ENCODE measurements at places on chromosomes 6 and 20. TPM values are rescaled to one million over a fixed set of nuclear protein-coding genes. Genes with fewer than 3 reads are reported as not detected.

DNA sequence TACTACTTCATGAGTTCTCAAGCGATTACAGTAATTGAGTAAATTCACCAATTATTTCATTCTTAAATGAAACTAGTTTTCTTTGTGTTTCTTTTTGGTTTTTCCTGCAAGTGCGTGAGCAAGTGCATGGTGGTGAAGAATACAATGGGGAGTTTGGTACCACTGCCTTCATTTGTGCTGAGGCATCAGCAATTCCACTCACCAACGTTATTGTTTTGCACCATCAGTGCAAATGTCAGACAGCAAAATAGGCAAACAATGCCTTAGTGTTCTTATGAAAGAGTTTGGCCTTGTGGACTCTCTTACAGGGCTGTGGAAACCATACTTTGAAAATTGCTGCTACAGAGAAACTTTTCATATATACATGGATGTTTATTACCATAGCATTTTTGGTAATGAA is 8.2 kb downstream of the CDH26 start:
- H3K4me1 ChIP-seq: no peaks in the 10 kb centered on the region
- no peaks in the 10 kb centered on the region for H3K36me3 ChIP-seq
- no peak for DNase-seq
- H3K27ac ChIP-seq: no peak overlapping the region

The STMND1 gene
- not detected for total RNA-seq

DNA sequence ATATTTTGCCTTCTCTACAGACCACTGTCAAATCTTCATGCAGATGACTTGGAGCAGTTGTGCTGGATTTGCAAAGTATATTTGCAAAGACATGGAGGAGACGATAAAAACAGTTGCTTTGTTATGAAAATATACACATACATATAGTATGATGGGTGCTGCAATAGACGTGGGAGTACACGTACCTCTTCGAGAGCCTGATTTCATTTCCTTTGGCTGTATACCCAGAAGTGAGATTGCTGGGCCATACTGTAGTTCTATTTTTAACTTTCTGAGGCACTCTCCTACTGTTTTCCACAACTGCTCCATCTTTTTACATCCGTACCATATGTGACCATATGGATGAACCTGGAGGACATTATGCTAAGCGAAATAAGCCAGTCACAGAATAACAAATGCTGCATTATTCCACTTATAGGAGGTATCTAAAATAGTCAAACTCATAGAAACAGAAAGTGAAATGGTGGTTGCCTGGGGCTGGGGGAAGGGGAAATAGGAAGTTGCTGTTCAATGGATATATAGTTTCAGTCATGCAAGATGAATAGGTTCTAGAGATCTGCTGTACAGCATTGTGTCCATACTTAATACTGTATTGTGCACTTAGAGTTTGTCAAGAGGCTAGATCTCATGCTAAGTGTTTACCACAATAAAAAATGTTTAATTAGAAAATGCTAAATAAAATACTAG is 223.8 kb downstream of the HAO1 start:
- no peak overlapping the region for H3K4me3 ChIP-seq
- no peaks in the 10 kb centered on the region for H3K36me3 ChIP-seq
- no peaks in the 10 kb centered on the region for H3K4me1 ChIP-seq
- DNase-seq: no peak

GRCh38 chr6:99093456-99094190 is 145.9 kb upstream of the FBXL4 start:
- no peak for DNase-seq
- H3K36me3 ChIP-seq: no peaks in the 10 kb centered on the region

DNA sequence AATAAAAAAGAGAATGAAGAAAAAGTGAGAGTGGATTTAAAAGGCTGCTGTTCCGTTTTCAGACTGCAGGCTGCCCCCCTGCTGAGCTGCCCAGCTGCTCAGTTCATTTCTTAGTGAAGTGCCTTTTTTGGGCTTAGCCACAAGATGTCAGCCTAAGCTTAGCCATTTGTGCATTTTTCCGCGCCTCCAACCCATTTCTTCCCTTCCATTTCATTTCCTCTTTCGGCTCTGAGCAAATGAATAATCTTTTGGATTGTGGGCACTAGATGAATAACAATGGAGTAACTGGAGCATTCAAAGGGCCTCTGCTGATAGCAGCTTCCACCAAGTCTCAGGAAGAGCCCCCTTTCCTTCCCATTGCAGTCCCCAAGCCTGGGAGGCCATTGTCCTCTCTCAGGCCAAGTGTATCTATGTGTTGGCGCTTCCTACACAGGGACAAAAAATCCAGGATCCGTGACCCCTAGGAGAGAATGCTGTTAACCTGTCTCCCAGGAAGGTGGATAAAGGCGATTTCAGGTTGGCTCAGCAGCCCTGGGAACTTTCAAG is 83.5 kb upstream of the SPTLC3 start:
- H3K36me3 ChIP-seq: no peaks in the 10 kb centered on the region
- peak; percentile 19 for DNase-seq
- no peak overlapping the region for H3K27ac ChIP-seq
- H3K4me1 ChIP-seq: no peaks in the 10 kb centered on the region

The FOXQ1 gene
- total RNA-seq: 0.42 TPM

The C20orf141 gene
- not detected for total RNA-seq

The NRSN1 gene
- not detected for total RNA-seq

DNA sequence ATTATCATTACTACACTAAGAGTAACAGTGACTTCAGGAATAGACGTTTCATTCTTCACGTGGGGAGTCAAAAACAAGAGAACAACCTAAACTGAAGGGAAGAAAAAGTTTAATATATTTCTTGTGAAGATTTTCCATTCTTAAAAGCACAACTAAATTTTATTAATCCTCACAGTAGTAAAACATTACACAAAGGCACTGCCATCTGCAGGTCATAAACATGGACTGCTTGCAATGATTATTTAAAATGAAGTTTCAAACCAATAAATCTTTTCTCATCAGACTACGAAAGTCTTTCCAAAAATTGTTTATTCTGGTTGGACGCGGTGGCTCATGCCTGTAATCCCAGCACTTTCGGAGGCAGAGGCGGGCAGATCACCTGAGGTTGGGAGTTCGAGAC is 2.6 kb downstream of the NCOA5 start:
- peaks cover 28% of the 10 kb centered on the region for H3K4me1 ChIP-seq
- no peaks in the 10 kb centered on the region for H3K27me3 ChIP-seq
- DNase-seq: no peak

DNA sequence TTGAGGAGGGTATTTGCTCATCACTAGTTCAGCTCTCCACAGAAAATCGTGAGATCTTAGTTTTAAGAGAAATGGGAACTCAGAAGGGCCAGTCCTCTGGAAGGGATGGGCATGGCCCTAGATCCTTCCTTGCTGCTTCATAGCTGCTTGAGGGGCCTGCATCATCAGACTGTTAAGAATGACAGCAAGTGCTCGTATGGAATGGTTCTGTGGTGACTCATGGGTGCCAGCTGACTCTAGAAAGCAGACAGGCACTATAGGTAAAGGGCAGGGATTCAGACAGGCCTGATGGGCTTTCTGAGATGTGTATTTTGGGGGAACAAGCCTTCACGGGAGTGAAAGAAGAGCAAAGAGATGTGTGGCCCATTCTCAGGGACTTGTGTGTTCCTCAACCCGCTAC is 90.8 kb downstream of the MYLK4 start:
- no peaks in the 10 kb centered on the region for H3K27me3 ChIP-seq
- H3K36me3 ChIP-seq: no peaks in the 10 kb centered on the region
- H3K4me3 ChIP-seq: no peak overlapping the region
- H3K4me1 ChIP-seq: peaks cover 15% of the 10 kb centered on the region
- H3K27ac ChIP-seq: no peak overlapping the region

The ESR1 gene
- total RNA-seq: 0.17 TPM

The FHL5 gene
- total RNA-seq: not detected

GRCh38 chr20:53926428-53927028 is 143.9 kb downstream of the BCAS1 start:
- no peak for DNase-seq
- H3K36me3 ChIP-seq: no peaks in the 10 kb centered on the region
- no peak overlapping the region for H3K27ac ChIP-seq
- H3K4me3 ChIP-seq: no peak overlapping the region
- no peaks in the 10 kb centered on the region for H3K4me1 ChIP-seq
- no peaks in the 10 kb centered on the region for H3K27me3 ChIP-seq

GRCh38 chr6:170023620-170024521 is 267.0 kb downstream of the DLL1 start:
- no peak for DNase-seq
- no peak overlapping the region for H3K27ac ChIP-seq

The ASIP gene
- total RNA-seq: not detected

DNA sequence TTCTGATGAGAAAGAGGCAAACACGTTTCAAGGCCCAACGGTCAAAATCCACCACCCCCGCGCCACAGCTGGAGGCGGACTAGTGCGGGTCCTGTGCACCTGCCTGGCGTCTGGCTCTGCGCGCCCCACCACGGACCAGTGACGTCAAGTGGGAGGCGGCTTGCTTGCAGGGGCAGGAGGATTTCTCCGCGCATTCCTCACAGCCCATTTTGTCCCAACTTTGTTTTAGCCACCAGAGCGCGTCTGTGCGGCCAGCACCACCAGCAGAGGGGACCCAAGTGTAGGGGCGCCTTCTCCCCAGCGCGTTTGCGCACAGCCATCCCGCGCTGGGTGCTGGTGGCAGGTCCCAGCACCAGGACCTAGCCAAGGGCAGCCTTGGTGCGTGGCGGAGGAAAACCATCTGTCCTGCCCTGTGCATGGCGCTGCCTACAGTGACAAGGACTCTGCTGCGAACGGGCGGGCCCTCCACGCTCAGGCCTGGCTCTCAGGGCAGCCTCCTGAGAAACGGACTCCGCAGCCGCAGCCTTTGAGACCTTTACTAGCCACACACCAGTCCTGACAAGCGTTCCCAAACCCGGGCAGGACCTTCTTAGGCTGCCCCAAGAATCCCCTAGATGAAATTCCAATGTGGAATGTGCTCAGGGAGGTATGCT is 194.8 kb upstream of the EXOC2 start:
- no peak overlapping the region for H3K4me3 ChIP-seq
- H3K27me3 ChIP-seq: no peaks in the 10 kb centered on the region
- no peak overlapping the region for H3K27ac ChIP-seq
- H3K4me1 ChIP-seq: no peaks in the 10 kb centered on the region
- DNase-seq: no peak

DNA sequence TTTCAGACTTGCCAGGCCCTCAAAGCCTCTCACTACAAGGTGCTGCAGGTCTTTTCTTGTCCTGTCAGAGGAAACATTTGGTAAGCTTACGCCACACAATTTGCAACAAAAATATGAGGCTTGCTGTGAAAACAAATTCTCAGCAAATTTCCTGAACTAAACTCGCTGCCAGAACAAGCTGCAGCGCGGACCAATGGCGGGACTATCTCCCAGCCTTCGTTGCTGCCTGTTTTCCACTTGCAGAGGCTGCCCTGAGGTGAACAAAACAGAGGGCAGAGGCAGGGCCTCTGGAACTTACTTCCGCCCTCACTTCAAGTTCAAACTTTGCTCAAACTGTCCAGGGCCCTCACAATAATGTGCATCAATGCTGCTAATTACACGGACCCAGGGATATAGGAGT is 12.4 kb downstream of the UQCC2 start:
- no peak overlapping the region for H3K4me3 ChIP-seq
- no peaks in the 10 kb centered on the region for H3K27me3 ChIP-seq
- no peak for DNase-seq

The BPIFB1 gene
- 0.17 TPM for total RNA-seq

The HTR1E gene
- total RNA-seq: not detected

DNA sequence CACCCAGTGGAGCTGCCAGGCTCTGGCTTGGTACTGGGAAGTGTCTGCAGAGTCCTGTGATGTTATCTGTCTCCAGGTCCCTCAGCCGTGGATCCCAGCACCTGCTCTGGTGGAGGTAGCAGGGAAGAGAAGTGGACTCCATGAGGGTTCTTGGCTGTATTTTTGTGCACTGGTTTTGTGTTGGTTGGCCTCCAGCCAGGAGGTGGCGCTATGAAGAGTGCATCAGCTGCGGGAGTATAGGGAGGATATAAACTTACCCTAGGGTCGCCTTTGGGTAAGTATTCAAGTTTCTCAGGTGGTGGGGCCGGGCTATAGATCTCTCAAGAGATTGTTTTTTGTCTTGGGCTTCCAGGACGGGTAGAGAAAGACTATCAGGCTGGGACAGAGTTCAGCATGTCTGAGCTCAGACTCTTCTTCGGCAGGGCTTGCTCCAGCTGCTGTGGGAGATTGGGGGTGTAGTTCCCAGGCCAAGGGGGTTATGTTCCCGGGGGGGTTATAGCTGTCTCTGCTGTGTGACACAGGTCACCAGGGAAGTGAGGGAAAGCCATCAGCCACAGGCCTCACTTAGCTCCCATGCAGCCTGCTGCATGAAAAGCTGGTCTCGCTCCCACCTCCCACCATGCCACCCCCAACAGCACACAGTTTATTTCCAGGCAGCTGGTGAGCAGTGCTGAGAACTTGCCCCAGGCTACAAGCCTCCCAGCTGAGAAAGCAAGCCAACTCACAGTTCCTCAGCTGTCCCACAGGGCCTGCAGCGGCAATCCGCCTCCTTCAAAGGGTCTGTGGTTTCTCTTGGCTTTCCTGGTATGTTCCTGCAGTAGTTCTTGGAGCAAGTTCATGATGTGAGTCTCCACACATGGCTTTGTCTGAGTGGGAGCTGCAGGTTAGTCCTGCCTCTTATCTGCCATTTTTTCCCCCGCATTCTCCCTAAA is 115.7 kb downstream of the AIG1 start:
- H3K27ac ChIP-seq: peak overlapping the region; percentile 15
- no peaks in the 10 kb centered on the region for H3K36me3 ChIP-seq
- peaks cover 13% of the 10 kb centered on the region for H3K4me1 ChIP-seq
- peak; percentile 19 for DNase-seq

The SLC17A1 gene
- total RNA-seq: not detected

DNA sequence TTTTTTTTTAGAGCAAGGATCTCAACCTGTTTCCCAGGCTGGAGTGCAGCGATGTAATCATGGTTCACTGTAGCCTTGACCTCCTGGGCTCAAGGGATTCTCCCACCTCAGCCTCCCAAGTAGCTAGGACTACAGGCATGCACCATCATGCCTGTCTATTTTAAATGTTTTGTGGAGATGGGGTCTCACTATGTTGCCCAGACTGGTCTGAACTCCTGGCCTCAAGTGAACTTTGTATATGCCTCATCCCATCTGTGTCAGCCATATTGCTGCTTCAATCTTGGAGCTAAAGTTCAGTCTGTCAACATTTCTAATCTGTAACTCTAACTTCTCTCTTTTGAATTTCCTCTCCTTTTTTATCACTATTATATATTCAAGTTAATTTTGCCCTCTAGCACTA is 54.3 kb downstream of the CD164 start:
- DNase-seq: no peak
- H3K4me3 ChIP-seq: no peak overlapping the region
- no peaks in the 10 kb centered on the region for H3K27me3 ChIP-seq
- no peak overlapping the region for H3K27ac ChIP-seq
- no peaks in the 10 kb centered on the region for H3K4me1 ChIP-seq

DNA sequence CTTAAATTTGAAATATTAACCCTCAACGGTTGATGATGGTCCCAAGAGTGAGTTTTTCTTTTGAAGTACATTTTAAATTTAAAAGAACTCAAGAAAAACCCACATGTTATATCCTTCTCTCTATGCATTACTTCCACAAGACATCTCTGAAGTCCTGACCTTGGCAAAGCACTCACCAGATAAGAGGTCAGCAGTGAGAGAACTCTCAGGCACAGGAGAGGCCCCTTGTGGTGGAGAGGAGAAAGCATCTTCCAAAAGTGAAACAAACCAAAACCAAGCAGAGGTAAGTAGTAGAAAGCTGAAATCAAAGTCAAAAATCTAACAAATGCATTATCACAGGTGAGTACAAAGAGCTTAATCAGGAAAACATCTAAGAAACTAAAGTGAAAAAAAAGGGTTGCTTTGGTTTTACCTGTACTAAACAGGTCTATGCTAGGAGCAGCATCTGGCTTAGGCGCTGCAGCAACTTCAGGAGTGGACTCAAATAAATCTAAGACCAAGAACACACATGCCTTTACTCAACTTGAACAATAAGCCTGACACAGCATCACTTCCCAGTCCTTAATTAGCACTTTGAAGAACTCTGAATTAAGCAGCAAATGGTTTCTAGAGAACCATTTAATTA is 80.5 kb downstream of the PRSS35 start:
- H3K27me3 ChIP-seq: no peaks in the 10 kb centered on the region
- no peaks in the 10 kb centered on the region for H3K36me3 ChIP-seq
- DNase-seq: peak; percentile 26
- no peak overlapping the region for H3K27ac ChIP-seq
